Osteocyte (in vitro differentiated cells): ENCODE measurements at places on chromosomes 16 and 17. TPM values are rescaled to one million over a fixed set of nuclear protein-coding genes. Genes with fewer than 3 reads are reported as not detected.

The KCNH4 gene
- not detected in 2 replicates for total RNA-seq

The KRTAP1-1 gene
- not detected in 2 replicates for total RNA-seq

The MYH11 gene
- 1.9 and 2.0 TPM in 2 replicates for total RNA-seq

The EME2 gene
- 21.5 and 22.4 TPM in 2 replicates for total RNA-seq

The GRAP gene
- total RNA-seq, result not detected in 2 replicates

The CCNF gene
- 8.0 and 10.0 TPM in 2 replicates for total RNA-seq

The CRHR1 gene
- not detected in 2 replicates for total RNA-seq

The HEATR9 gene
- not detected in 2 replicates for total RNA-seq

The KRT36 gene
- total RNA-seq, result not detected in 2 replicates

The TBC1D26 gene
- total RNA-seq, result 0.21 and 0.78 TPM in 2 replicates

The SLFN5 gene
- 79.0 and 82.4 TPM in 2 replicates for total RNA-seq

The EFCAB5 gene
- total RNA-seq, result 0.60 and 1.2 TPM in 2 replicates
